ENCODE measurements at places on chromosomes 7 and 10.

GRCh38 chr7:35826751-35827150 is 25.9 kb downstream of the SEPTIN7 start:
- no peak for DNase-seq

- no peak for DNase-seq
Observed at GRCh38 chr7:155305231-155305904, 7.7 kb downstream of the INSIG1 start.

DNA sequence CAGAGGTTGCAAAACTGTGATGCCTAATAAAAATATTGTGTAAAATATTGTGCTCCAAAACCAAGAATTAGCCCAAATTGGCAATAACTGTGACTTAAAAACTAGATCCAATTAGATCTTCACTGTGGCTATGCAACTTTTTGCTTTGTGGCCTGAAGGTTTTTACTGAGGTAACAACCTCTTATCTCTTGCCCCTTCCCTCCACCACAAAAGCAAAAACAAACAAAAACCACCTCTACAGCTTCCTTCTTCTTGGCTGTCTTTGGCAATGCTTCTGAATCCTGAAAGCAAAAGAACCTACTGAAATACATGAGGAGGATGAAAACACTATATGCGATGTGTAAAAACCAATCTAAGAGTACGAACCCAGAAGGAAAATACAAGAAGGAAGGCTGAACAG is 226.7 kb upstream of the MBL2 start:
- DNase-seq, result no peak

- DNase-seq, result no peak
Observed at GRCh38 chr7:134988161-134988560, 1.9 kb downstream of the AGBL3 start.

- no peak for DNase-seq
Observed at GRCh38 chr10:13922586-13922985, 335.8 kb downstream of the PRPF18 start.

DNA sequence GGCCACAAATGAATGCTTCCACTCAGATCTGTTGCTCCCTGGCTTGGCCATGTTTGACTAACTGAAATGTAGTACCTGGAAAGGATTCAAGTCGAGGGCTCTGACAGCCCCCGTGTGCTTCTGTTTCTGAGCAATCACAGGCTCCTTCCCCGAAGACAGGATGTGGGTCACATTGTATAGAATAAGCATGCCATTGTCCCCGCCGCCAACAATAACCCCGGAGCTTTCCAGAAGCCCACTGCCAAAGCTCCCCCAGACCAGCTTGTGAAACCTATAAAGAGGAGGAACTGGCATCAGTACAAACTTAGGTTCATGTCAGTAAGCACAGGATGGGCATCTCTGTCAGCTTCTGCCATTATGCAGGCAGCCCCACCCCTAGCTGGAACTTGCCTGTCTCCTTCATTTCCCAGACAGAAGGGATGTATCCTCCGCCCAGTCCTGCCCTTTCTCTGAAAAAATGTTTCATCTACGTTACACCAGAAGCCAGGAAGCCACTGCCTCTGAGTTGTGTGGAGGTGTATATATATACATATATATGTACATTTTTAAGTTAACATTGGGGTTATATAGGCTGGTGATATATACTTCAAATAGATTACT is 10.3 kb downstream of the SEC31B start:
- DNase-seq, result no peak

Data from SK-N-DZ (cell line).